ENCODE measurements at places on chromosomes 2 and 18.
A peak's percentile ranks its signal among the peaks of the same experiment; 100 is the strongest.

DNA sequence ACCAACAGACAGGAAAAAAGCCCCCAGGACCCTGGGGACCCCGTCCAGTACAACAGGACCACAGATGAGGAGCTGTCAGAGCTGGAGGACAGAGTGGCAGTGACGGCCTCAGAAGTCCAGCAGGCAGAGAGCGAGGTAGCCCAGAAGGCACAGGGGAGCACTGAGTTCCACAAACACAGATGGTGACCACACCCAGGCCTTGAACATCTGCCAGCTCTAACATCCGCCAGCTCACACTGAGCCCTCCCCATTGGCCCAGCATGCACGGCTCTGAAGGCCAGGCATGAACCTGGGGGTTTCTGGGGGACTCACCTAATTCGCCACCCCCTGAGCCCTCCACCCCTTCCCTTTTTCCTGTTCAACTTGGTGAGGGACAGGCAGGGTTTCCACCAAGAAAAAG lies 25.6 kb upstream of the PRLH start:
- DNase-seq = no peak

DNA sequence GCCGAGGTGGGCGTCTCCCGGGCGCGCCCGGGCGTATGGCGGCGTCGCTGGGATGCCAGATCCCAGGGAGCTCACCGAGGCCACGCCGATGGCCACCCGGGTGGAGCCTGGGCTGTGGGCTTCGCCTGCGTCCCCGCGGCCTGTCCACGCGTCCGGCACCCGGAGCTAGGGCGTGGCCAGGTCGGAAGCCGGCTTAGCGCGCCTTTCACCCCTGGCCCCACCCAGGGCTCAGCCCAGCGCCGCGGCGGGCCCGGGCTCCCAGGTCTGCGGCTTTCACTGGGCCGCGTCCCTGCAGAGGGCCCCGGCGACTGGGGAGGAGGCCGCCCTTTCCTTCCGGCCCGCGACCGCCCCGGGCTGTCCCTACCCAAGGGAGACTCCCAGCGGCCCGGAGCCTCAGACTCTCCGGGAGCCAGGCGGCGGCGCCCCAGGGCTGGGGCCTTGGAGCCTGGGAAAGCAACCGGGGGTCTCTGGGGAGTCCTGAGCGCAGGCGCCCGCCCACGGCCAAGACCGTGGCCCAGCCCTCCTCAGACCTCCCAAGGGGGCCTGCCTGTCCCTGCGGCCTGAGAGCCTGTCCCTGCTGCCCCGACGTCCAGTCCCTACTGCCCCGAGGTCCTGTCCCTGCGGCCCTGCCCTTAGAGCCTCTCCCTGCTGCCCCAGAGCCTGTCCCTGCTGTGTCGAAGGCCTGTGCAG lies 36.3 kb upstream of the ITM2C start:
- DNase-seq = no peak

GRCh38 chr2:82853299-82853698 lies 1605.8 kb downstream of the SUCLG1 start:
- DNase-seq = no peak

GRCh38 chr2:205464681-205465080 lies 217.6 kb upstream of the NRP2 start:
- DNase-seq = peak; percentile 46

DNA sequence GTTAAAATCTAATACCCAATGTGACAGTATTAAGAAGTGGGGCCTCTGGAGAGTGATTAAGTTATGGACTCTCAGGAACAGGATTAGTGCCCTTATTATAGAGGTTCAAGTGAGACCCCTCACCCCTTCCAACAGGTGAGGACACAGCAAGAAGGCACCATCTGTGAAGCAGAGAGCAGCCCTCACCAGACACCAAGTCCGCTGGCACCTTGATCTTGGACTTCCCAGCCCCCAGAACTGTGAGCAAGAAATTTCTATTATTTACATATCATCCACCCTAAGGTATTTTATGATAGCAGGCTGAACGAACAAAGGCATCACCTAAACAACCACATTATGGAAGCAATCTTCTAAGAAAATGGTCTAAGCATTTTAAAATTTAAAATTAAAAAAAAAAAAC lies 59.0 kb downstream of the HDAC4 start:
- DNase-seq = no peak

- DNase-seq = no peak
These were observed 2.8 kb downstream of the IL1F10 start for GRCh38 chr2:113070606-113070975.

- no peak for DNase-seq
These were observed 231.9 kb downstream of the BCL2 start for GRCh38 chr18:63087421-63088230.

GRCh38 chr2:40445467-40445866 lies 6.4 kb downstream of the SLC8A1 start:
- no peak for DNase-seq

DNA sequence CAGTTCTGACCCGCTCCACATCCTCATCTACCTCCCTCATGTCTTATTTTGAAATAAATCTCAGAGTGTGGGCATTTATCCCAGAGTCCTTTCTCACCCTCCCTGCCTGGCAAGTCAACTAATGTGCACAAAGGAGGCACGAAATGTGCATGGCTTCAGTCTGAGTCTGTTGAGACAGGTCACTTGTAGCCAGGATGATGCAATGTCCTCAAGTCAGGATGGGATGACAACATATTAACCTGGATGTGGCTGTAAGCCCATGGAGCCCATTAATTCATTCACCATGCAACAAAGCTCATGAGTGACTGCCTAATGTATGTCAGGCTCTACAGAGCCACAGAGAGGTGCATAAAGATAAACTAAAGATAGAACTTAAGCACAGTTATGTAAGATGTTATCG lies 34.5 kb downstream of the KCNG3 start:
- DNase-seq = no peak

DNA sequence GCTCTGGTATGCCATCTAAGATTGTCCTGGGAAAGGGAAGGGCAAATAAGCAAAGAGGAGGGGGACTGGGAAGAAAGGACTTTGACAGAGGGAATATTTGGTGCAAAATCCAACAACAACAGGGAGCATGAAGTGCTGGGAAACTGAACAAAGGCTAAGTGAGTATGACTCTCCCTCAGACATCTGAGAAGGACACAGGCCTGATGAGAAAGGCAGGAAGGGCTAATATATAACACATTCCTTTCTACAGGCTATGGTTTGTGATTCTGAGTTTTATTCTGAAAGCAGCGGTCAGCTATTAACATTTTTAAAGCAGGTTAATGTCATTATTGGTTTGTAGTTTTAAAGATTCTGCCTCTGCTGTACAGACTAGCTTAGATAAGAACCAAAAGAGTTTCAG lies 1579.5 kb downstream of the LRP1B start:
- no peak for DNase-seq

GRCh38 chr2:200498402-200499162 lies 11.3 kb downstream of the KCTD18 start:
- no peak for DNase-seq
